ENCODE measurements at places on chromosomes 13 and 19.

DNA sequence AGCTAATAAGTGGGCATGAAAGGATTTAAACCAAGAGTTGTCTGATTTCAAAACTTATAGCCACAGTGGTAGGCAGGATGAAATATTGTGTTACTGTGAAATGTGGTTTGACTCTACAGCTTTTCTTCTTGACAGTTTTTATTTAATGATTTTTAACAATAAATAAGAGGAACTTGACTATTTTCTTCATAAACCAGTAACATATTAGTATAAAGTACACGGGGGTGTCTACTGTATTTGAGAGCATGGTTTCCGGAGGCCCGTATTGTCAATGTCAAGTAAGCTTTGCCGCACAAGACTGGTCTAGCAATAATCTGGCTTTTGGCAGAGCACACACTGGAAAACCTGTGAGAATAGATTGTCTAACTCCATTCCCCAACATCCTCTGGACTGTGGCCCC, 894.5 kb downstream of the PCDH9 start:
- no peak for DNase-seq

GRCh38 chr13:44448373-44448772, 74.7 kb downstream of the SERP2 start:
- DNase-seq, result no peak

DNA sequence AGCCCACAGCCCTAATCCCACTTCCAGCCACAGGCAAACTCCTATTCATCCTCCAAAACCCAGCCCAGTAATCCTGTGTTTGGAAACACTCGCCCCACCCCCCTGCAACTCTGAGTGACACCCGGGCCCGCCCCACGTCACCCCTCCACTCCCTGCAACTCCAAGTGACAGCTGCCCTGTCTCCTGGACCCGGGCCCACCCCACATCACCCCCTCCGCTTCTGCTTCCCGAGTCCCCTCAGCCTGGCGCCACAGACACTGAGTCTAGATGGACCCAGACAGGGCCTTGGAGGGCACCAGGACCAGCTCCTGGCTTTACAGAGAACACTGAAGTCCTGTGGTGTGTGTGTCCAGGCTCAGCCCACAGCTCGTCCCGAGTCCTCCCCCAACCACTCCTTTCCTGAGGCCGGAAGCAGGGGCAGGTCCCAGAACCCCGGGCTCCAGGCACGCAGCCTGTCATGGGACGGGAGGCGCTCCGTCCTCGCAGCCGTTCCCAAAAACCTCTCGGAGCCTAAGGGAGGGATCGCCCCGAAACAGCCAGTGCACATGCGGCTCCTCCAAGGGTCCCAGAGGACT, 7.7 kb downstream of the REXO1 start:
- no peak for DNase-seq

GRCh38 chr19:22610121-22610520, 24.0 kb upstream of the ZNF492 start:
- DNase-seq, result no peak

GRCh38 chr13:96551546-96551945, 442.7 kb downstream of the OXGR1 start:
- DNase-seq, result no peak

- DNase-seq, result no peak
These were observed 8.8 kb downstream of the TPT1 start for GRCh38 chr13:45332036-45332830.

- no peak for DNase-seq
These were observed 200.9 kb upstream of the TMTC4 start for GRCh38 chr13:100875392-100876043.

DNA sequence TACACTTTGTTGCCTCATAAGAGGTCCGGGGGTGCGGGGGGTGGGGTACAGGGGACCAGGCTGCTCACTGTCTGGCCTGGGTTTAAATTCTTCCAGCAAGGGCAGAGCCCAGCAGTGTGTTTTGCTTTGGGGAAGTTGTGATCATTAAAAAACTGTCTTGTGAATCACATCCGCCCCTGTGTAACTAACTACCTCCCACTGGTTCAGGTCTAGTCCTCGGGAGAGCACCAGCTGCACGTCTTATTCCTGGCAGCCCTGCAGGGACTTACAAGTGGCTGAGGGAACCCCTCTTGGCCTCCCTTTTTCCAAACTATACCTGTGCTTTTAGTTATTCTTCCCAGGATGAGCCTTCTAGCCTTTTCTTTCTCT, 127.5 kb downstream of the SIPA1L3 start:
- DNase-seq, result no peak

DNA sequence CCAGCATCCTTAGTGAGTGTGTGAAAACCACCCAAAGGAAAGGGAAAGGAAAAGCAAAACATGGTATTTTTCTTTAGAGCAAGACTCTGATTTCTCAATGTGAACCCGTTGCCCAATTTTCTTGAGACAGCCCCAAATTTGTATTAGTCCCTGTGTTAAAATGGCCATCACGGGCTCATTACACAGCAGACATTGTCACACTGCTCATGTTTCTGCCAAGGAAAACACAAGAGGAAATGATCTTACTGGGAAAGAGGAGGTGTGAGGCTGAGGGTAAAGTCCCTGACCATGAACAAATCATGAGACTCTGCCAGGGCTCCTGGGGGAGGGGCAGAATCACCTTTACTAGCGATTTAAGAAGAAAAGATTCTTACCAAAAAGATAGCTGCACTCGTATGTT, 54.4 kb downstream of the FAM124A start:
- DNase-seq, result no peak

GRCh38 chr13:86006317-86006716, 207.1 kb upstream of the SLITRK6 start:
- no peak for DNase-seq

DNA sequence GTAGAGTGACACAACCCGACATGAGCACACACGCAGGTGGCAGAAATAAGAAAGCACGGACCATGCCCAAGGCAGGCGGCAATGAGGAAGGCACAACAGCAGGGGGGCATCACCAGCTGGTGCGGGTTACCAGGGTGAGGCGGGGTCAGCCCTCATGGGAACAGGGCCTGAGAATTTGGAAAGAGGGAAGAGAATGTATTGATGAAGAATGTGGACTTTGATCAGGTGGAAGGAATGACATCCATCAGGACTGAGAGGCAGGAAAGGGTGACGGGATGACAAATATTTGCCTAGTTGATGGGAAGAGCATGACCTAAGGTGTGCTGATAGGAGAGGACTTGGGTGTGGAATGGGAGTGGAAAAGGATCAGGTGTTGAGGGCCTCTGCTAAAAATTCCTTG, 177.5 kb downstream of the ABCC4 start:
- DNase-seq, result no peak

DNA sequence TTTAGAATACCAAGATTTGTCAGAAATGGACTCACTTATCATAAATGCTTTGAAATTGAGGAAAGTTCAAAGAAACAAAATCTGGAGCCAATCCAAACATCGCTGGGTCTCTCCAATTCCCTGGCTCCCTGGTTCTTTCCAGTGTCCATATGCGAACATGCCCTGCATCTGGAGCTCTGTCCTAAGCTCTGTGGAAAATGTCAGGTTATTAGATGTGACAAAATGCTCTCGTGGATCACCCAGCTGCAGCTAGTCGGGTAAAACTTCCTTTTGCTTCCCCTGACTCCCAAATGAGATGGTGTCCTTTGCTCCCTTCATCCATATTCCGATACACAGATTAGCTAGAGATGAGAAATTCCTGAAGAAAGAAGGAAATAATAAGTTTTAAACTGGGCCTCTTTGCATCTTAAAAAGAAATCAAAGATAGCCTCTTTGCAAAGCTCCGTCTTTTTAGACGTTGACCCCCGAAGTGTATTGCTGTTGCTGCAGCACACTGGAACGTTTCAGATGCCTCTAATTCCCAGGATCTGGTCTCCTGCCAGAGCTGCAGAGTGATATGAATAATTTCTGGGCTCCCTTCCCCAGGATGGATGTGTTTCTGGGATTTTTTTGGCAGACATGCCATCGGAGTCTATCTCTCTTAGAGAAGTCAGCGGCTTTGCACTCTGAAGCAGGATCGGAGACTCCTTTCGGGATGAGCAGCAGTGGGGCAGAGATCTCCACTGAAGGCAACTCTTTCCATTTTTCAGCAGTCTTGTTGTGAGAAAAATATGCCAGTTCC, 102.9 kb downstream of the TEX26 start:
- no peak for DNase-seq

GRCh38 chr13:66805657-66806056, 424.5 kb downstream of the PCDH9 start:
- no peak for DNase-seq

DNA sequence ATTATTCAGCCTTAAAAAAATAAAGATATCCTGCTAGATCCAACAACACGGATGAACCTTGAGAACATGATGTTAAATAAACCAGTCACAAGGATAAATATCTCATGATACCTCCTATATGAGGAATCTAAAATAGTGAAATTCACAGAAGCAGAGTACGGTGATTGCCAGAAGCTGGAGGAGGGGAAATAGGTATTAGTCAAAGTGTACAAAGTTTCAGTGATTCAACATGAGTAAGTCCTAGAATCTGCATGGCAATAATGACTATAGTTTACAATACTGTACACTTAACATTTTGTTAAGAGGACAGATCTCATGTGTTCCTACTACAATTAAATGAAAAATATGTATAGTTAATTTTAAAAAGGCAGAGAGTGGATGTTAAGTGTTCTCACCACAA, 206.6 kb upstream of the SLC10A2 start:
- no peak for DNase-seq

GRCh38 chr13:26473571-26474230, 83.8 kb upstream of the WASF3 start:
- DNase-seq, result no peak

GRCh38 chr13:47853236-47853635, 147.8 kb downstream of the SUCLA2 start:
- no peak for DNase-seq

- DNase-seq, result no peak
These were observed 25.9 kb downstream of the COLGALT1 start for GRCh38 chr19:17581211-17581874.

- no peak for DNase-seq
These were observed 123.8 kb downstream of the NDFIP2 start for GRCh38 chr13:79604752-79605151.

DNA sequence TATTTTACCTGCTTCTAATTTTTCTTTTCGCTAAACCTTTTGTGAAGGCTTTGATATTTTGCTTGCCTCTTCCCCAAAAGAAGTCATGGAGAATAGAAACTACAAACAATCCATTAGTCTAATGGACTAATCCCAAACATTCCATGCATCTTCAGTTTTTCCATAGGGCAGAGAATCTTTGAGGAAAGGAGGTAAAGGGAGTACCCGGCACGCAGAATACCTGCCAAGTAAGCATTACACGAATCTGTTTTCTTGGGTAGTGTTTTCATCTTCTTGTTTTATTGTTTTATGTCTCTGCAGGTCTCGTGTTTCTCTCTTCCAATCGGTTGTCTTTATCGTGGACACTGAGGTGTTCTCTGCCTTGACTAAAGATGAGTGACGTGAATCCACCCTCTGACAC, at the start of gene NLRP8:
NLRP8 (plus strand) TSS at position 301 of the 400 bp plus-strand sequence.
- DNase-seq, result no peak

DNA sequence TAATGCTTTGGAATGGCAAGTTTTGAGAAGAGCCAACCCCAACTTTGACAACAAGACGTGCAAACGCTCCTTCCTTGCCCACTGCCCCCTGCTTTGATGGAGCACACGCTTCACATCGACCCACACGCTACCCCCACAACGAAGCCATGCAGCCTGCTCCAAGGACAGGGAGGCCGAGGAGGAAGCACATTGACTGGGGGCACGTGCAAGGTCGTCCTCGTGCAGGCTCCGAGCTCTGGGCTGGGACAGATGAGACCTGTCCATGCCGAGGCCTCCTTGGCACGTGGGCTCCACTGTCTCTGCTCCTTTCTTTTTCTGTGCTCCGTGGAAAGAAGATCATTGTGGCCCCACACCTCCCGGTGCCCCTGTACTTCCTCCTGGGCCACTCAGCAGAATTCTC, 309.0 kb downstream of the TEX29 start:
- no peak for DNase-seq

DNA sequence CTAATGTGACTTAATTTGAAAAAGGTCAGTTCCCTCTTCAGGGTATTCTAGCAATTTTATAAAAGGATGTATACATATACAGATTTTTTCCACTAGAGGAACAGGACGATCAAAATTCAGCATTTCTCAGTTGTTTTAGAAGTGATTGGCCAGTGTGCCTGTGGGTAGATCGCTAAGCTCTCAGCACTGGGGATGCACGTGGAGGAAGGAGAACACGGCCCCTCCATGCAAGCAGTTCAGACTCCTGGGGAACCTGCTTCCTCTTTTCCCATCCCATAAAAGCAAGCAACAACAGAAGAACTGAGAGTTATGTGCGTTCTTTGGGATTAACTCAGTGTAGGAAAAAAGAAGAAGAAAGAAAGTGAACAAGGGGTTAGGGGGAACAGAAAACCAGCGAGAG, 328.8 kb downstream of the FOXO1 start:
- no peak for DNase-seq

DNA sequence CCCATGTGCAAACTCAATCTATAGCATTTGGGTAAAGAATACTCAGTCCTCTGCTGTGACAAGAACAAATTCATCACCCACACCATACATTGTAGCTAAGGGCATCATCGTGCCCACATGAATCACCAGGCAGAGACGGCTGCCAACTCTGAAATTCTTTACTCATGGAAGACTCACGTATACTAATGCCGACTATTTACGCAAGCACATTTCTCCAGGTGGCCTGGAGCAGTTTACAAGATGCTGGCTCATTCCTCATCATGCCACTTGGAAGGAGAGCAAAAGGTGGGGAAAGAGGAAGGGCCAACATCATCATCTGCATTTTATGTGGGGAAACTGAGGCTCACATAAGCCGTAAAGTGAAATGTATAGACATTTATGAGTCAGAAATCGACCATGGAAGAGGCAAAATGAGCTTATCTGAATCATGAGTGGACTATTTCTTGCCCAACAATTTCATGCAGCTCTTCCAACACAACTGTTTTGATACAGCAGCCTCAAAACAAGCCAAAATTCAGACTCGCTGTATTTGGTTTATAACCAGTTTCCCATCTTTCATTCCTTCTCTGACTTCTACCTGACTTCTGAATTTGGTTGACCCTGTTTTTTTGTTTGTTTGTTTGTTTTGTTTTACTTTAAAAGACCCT, 213.9 kb upstream of the SERP2 start:
- DNase-seq, result no peak

DNA sequence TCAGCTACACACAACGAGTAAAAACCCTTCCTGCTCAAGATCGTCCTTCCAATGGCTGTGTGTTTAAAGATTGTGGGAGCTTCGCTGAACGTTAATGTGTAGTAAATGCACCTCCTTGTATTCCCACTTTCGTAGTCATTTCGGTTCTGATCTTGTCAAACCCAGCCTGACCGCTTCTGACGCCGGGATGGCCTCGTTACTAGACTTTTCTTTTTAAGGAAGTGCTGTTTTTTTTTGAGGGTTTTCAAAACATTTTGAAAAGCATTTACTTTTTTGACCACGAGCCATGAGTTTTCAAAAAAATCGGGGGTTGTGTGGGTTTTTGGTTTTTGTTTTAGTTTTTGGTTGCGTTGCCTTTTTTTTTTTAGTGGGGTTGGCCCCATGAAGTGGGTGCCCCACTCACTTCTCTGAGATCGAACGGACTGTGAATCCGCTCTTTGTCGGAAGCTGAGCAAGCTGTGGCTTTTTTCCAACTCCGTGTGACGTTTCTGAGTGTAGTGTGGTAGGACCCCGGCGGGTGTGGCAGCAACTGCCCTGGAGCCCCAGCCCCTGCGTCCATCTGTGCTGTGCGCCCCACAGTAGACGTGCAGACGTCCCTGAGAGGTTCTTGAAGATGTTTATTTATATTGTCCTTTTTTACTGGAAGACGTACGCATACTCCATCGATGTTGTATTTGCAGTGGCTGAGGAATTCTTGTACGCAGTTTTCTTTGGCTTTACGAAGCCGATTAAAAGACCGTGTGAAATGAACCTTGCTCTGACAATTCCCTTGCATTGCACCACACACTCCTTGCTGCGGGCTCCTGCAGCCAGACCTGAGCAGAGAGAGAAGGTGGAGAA, 2.7 kb upstream of the FAM174C start:
- DNase-seq, result no peak

Data from activated CD4-positive, alpha-beta T cell treated with anti-CD3 and anti-CD28 coated beads, Interleukin-2, amount 50 U/mL, for 24 hours (primary cell).